Kidney epithelial cell (primary cell): ENCODE measurements at places on chromosomes 12 and 14. TPM values are rescaled to one million over a fixed set of nuclear protein-coding genes. Genes with fewer than 3 reads are reported as not detected.

TCTN2 gene
- 12.3 and 13.4 TPM in 2 replicates for total RNA-seq

ACSS3 gene
- 5.5 and 9.2 TPM in 2 replicates for total RNA-seq

DENND5B gene
- total RNA-seq, result 7.6 and 7.9 TPM in 2 replicates

KRT79 gene
- total RNA-seq, result not detected in 2 replicates

MAP1LC3B2 gene
- total RNA-seq, result 1.2 and 1.5 TPM in 2 replicates

RTN1 gene
- 0.41 and 0.79 TPM in 2 replicates for total RNA-seq

KRT1 gene
- total RNA-seq, result not detected in 2 replicates

RPL6 gene
- 2,304 and 2,771 TPM in 2 replicates for total RNA-seq

ACOT6 gene
- not detected in 2 replicates for total RNA-seq

PAH gene
- 1.1 TPM in 1 of 2 replicates, not detected in the other for total RNA-seq

DACT1 gene
- 12.2 and 17.0 TPM in 2 replicates for total RNA-seq

CCDC197 gene
- not detected in 2 replicates for total RNA-seq

CLEC9A gene
- not detected in 2 replicates for total RNA-seq

REP15 gene
- total RNA-seq, result 1.3 and 1.9 TPM in 2 replicates

ALDH2 gene
- total RNA-seq, result 22.4 and 23.2 TPM in 2 replicates

PRKD1 gene
- 4.3 and 7.2 TPM in 2 replicates for total RNA-seq

PHETA1 gene
- 14.7 and 16.0 TPM in 2 replicates for total RNA-seq

FAM90A1 gene
- 0.63 and 1.1 TPM in 2 replicates for total RNA-seq

HCAR1 gene
- 0.62 and 0.79 TPM in 2 replicates for total RNA-seq

MGAT4C gene
- total RNA-seq, result not detected in 2 replicates

SLC25A21 gene
- 2.1 and 51.1 TPM in 2 replicates for total RNA-seq

CBLN3 gene
- total RNA-seq, result 0.34 and 0.88 TPM in 2 replicates

MMP14 gene
- total RNA-seq, result 650 and 669 TPM in 2 replicates

PRIMA1 gene
- not detected in 2 replicates for total RNA-seq

SLC10A1 gene
- total RNA-seq, result not detected in 2 replicates

GDF3 gene
- total RNA-seq, result not detected in 2 replicates

LMO3 gene
- not detected in 2 replicates for total RNA-seq

CIT gene
- 4.3 and 4.5 TPM in 2 replicates for total RNA-seq

PGF gene
- 10.5 and 11.2 TPM in 2 replicates for total RNA-seq

PRR4 gene
- 0.38 and 0.55 TPM in 2 replicates for total RNA-seq

RIN3 gene
- 5.1 and 6.0 TPM in 2 replicates for total RNA-seq

AVPR1A gene
- 0.13 and 0.14 TPM in 2 replicates for total RNA-seq

VSX2 gene
- total RNA-seq, result not detected in 2 replicates

GPR137C gene
- 0.46 and 1.3 TPM in 2 replicates for total RNA-seq

KRT81 gene
- 239 and 244 TPM in 2 replicates for total RNA-seq

ZBTB42 gene
- 8.4 and 13.8 TPM in 2 replicates for total RNA-seq

RPS6KL1 gene
- 20.0 and 20.7 TPM in 2 replicates for total RNA-seq

GAS2L3 gene
- 2.5 and 7.3 TPM in 2 replicates for total RNA-seq

TMEM119 gene
- total RNA-seq, result not detected in 2 replicates

LRP1-AS gene
- total RNA-seq, result not detected in 2 replicates

PPP1R1A gene
- total RNA-seq, result 2.4 and 3.4 TPM in 2 replicates

PTPRO gene
- 3.7 and 5.4 TPM in 2 replicates for total RNA-seq

SLC35F4 gene
- not detected in 2 replicates for total RNA-seq

GALNT8 gene
- 0.55 and 1.4 TPM in 2 replicates for total RNA-seq

C12orf50 gene
- not detected in 2 replicates for total RNA-seq

IGFBP6 gene
- total RNA-seq, result 21.4 and 33.7 TPM in 2 replicates

MSI1 gene
- 3.6 and 8.1 TPM in 2 replicates for total RNA-seq

P2RX2 gene
- total RNA-seq, result not detected in 2 replicates

RPL10L gene
- total RNA-seq, result not detected in 2 replicates

PKP2 gene
- total RNA-seq, result 15.0 and 19.6 TPM in 2 replicates

DLGAP5 gene
- total RNA-seq, result 4.4 and 5.3 TPM in 2 replicates

OR6S1 gene
- not detected in 2 replicates for total RNA-seq

CLEC2D gene
- total RNA-seq, result 6.9 and 10.1 TPM in 2 replicates
